ENCODE measurements at places on chromosomes 2 and 18. TPM values are rescaled to one million over a fixed set of nuclear protein-coding genes. Genes with fewer than 3 reads are reported as not detected.

DNA sequence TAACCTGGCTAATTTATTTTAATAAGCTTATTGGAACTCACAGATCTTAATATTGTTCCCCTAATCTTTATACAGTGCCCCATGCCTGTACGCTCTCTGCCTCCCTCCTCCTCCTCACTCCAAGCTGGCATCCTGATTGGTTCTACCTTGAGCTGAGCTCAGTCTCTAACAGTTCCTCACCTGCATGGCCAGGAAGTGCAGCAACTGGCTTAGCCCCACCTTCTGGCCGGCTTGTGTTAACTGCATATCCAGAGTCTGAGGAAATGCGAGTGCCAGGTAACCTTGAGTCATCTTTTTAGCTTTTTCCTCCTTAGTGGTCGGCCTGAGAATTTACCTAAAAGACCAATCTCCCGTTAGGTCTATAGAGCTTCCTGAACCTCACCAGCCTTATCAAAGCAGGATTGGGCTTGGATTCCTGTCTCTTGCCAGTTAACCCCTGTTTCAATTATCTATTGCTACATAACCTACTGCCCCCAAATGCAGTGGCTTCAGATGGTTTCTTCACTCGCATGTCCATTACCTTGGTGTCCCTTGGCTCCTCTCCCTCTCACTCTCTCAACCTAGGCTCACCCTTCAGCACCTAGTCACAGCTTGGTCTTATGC is 89.5 kb upstream of the STK39 start:
- DNase-seq, result no peak

GRCh38 chr2:210577263-210578071 is 21.1 kb downstream of the CPS1 start:
- no peak for DNase-seq

DNA sequence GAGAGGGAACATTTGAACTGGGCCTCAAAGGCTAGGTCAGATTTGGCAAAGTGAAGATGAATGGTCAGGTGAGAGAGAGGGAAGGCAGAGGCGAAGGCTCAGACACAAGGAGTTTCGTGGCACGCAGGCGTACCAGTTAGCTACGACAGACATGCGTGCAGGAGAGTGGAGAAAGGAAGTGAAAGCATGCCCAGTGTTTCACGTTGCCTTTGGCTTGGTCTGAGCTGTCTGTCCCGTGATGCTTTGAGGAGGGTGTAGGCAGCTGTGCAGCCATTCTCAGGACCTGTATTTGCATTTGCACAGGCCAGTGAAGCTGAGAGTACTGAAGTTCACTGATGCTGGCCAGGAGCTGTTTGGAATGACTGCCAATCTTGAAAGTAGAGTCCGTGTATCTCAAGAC is 69.5 kb downstream of the HNRNPLL start:
- no peak for DNase-seq

GRCh38 chr2:149686136-149687051 is 98.8 kb upstream of the MMADHC start:
- DNase-seq, result no peak

The DCDC2C gene
- not detected for total RNA-seq

Measured in liver (tissue), 10 donors.